Stimulated activated naive B cell treated with anti-CD40 and anti-IgM and Interleukin-4, amounts not matched to agents 10 μg/mL and 1 μg/mL and 100 μg/mL, for 72 hours (primary cell): ENCODE measurements at places on chromosomes 3 and 15.

DNA sequence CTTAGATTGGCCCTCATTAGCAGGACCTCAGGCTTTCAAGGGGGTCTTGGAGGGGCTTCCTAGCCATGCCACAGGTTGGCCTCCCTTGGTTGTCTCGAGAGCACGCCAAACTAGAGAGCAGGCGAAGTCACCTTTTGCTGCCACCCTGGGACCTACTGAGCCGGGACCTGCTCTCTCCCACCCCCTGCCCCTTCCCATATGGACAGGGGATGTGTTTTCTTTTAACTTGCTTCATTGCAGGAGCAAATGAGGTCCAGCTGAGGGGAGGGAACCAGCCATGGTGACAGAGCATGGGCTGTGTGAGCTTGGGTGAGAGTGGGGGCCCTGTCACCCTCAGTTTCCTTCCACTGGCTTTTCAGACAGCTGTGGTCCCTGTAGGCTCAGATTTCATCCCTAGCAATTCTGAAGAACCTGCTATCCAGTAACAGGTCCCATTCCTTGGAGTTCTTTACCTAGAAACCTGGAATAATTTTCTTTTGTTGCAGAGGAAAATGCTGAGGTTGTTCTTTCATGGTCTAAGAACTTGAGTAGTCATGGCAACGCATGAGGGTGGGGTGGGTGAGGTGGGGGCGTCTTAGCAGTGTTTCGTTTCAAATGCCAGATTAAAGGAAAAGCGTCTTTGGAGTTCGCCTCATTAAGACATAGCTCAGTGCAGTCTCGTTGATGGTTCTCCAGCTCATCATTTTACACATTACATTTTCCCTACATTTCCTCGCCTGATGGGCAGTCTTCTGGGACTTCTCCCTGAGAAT lies 20.1 kb upstream of the MAGEF1 start:
- H3K27me3 ChIP-seq: peaks cover 12% of the 10 kb centered on the region
- peaks cover 2% of the 10 kb centered on the region for H3K36me3 ChIP-seq
- no peak overlapping the region for H3K27ac ChIP-seq
- DNase-seq: no peak
- H3K4me3 ChIP-seq: no peak overlapping the region

DNA sequence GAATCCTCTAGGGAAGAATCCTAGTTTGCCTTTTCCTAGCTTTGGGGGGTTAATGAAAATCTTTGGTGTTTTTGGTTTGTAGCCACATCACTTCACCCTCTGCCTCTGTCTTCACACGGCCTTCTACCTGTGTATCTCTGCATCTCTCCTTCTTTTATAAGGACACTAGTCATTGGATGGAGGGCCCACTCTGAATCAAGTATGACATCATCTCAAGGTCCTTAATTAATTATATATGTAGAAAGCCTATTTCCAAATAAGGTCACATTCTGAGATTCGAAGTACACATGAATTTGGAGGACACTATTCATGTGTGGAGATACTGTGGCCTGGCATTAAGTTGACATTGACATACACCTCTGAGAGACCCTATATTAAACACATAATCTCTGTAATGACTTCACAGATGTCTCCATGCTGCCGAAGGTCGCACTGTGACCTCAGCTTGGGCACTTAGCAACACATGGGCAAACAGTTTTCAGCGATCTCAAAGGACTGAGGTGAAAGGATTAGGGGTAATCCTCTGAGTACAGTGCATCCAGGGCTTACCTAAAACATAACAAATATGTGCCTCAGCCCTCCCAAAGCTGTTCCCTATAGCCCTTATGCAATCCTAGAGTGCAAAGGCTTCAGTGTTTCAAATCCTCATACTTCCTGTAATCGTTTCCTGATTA lies 446.0 kb downstream of the FGF12 start:
- no peaks in the 10 kb centered on the region for H3K27me3 ChIP-seq
- no peak overlapping the region for H3K27ac ChIP-seq
- H3K4me1 ChIP-seq: no peaks in the 10 kb centered on the region
- no peak for DNase-seq
- no peaks in the 10 kb centered on the region for H3K36me3 ChIP-seq

- DNase-seq: no peak
- H3K4me3 ChIP-seq: no peak overlapping the region
- H3K27me3 ChIP-seq: no peaks in the 10 kb centered on the region
Observed at GRCh38 chr15:57235873-57236272, 140.4 kb upstream of the CGNL1 start.

DNA sequence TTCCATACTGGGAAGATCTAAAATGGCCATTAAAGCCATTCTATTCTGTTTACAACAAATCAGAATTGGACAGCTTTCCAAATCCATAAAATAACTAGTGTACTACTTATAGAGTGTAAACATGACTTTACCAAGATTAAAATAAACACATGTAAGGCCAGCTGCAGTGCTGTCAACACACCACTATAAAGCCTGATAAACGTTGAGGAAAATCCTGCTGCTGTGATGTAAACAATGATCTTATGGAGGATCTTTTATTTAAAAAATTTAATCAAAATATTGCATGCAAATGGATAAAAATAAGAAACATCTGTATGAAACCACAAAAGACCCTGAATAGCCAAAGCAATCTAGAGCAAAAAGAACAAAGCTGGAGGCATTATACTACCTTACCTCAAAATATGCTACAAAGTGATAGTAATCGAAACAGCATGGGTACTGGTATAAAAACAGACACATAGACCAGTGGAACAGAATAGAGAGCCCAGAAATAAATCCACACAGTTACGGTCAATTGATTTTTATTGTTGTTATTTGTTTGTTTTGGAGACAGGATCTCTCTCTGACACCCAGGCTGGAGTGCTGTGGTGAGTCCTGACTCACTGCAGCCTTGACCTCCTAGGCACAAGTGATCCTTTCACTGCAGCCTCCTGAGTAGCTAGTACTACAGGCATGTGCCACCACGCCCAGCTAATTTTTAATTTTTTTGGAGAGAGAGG lies 428.8 kb upstream of the C2CD4B start:
- H3K36me3 ChIP-seq: no peaks in the 10 kb centered on the region
- no peak for DNase-seq
- H3K27me3 ChIP-seq: peaks cover 33% of the 10 kb centered on the region
- H3K27ac ChIP-seq: no peak overlapping the region
- H3K4me1 ChIP-seq: no peaks in the 10 kb centered on the region
- no peak overlapping the region for H3K4me3 ChIP-seq

- H3K4me1 ChIP-seq: no peaks in the 10 kb centered on the region
- H3K27ac ChIP-seq: no peak overlapping the region
- no peaks in the 10 kb centered on the region for H3K27me3 ChIP-seq
- no peaks in the 10 kb centered on the region for H3K36me3 ChIP-seq
- no peak for DNase-seq
Observed at GRCh38 chr3:100769693-100770092, 60.4 kb downstream of the TFG start.

- peaks cover 29% of the 10 kb centered on the region for H3K27me3 ChIP-seq
- H3K27ac ChIP-seq: no peak overlapping the region
- DNase-seq: no peak
- no peak overlapping the region for H3K4me3 ChIP-seq
- H3K36me3 ChIP-seq: no peaks in the 10 kb centered on the region
Observed at GRCh38 chr15:66723826-66724731, 22.0 kb downstream of the SMAD6 start.

DNA sequence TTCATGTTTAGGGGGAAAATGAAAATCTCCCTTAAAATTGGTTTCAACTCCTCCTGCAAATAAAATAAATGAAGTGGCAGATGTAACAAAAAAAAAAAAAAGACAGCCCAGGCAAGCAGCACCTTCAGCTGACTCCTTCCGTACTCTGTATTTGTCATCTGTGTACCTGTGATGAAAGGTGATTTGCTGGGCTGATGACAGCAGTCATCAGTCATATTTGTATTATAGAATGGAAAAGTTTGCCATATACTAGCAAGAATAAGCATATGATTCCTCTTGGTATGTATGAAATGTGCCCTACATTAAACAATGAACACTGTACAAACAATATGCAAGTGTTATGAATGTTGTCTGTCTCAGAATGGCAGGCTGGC lies 44.1 kb upstream of the WWTR1 start:
- no peak for DNase-seq
- peaks cover 19% of the 10 kb centered on the region for H3K36me3 ChIP-seq
- no peak overlapping the region for H3K4me3 ChIP-seq
- H3K27ac ChIP-seq: no peak overlapping the region

DNA sequence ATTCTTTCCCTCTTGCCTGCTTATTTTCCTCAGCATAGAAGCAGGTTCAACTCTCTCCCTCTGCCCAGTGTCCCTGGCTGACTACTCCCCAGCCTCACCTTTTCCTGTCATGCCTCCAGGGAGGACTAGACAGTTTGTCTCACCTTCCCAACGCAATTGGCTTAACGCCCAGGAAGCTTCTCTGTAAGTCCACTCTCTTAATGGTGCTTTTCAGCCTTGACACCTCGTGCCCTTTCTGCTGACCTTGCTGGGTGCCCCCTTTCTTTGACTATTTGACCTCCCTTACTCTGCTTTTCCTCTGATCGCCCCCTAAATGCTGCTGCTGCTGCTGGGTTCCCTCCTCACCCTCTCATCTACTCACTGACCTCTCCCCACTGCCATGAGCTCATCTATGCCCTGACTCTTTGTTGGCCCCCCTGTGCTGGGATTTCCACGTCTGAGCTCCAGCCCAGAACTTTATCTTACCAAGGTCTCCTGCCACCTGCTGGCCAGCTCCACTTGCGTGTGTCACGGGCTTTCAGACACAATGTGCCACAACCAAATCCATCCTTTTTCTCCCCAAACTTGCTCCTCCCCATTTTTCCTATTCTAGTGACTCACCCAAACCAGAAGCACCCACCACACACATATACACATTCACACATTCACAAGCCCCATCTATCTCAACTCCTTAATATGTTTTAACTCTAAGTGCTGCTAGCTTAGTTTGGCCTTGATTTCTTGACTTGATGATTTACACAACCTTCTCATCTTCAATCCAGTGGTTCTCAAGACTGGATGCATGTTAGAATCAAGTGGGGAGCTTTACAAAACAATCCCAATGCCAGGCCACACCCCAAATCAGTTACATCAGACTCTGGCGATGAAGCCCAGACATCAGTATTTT lies 16.6 kb downstream of the EPB42 start:
- no peak overlapping the region for H3K27ac ChIP-seq
- peak; percentile 20 for DNase-seq
- H3K4me3 ChIP-seq: no peak overlapping the region
- peaks cover 6% of the 10 kb centered on the region for H3K4me1 ChIP-seq
- peaks cover 4% of the 10 kb centered on the region for H3K36me3 ChIP-seq

GRCh38 chr3:39383045-39383880 lies at the start of gene SLC25A38:
SLC25A38 (plus strand) TSS chr3:39383370; CDS start chr3:39383725, 355 bp downstream.
- DNase-seq: peak; percentile 80
- H3K27ac ChIP-seq: peak within 1 kb of the TSS; percentile 100
- H3K4me3 ChIP-seq: peak within 1 kb of the TSS; percentile 100
- H3K27me3 ChIP-seq: peaks cover 1% of the 10 kb centered on the region
- H3K4me1 ChIP-seq: peaks cover 34% of the 10 kb centered on the region
- peaks cover 7% of the 10 kb centered on the region for H3K36me3 ChIP-seq

DNA sequence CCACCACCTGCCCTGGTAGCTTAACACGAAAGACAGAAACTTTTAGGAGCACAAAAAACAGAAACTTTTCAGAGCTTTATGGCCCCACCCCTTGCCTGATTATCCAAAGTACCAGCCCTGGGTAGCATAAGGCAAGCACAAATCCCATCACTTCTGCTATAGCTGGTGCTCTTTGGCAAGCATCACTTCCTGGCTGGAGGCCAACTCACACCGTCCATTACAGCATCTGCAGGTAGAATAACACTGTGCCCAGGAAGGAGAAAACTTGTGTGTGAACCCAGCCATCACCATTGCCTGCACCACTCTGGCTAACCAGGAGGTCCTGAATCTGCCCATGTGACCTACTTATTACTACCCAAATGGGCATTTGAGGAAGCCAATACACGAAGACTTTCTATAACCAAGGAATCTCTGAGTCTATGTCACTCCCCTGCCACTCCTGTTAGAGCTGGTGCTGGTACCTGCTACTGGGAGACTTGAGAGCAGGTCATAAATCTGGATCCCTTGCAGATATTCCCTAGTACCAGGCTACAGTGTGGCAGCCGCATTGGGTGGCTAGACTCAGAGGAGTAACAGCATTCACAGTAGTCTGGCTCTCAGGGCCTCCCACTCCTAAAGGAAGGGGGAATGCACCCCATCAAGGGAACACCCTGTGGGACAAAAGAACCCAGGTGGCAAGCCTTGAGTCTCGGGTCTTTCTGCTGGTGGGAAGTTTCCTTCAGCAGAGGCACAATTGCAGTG lies 73.3 kb upstream of the AKAP13 start:
- peak overlapping the region; percentile 83 for H3K27ac ChIP-seq
- H3K4me1 ChIP-seq: peaks cover 70% of the 10 kb centered on the region
- no peaks in the 10 kb centered on the region for H3K36me3 ChIP-seq
- no peak overlapping the region for H3K4me3 ChIP-seq
- no peaks in the 10 kb centered on the region for H3K27me3 ChIP-seq

DNA sequence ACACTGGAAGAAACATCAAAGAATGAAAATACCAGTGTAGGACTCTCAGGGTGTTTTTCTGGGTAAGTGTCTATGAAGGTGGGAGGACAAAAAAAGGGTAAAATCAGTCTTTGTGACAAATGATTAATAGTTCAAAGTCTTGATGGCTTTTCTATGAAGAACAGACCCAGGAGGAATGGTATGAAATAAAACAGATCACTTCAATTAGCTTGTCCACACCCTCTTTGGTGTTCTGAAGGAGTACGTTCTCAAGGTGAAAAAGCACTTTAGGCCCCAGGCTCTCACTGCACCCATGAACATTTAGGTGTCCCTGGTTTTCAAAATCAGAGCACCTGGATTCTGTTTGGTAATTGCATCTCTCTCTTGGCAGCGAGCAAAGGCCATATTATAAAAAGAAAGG lies 383.6 kb upstream of the NR2F2 start:
- DNase-seq: no peak
- H3K27me3 ChIP-seq: no peaks in the 10 kb centered on the region
- H3K4me3 ChIP-seq: no peak overlapping the region
